ENCODE measurements at places on chromosomes 13 and 19.

GRCh38 chr13:67416047-67416925 is 186.2 kb upstream of the PCDH9 start:
- H3K27me3 ChIP-seq, result no peaks in the 10 kb centered on the region
- no peak overlapping the region for H3K4me3 ChIP-seq
- H3K27ac ChIP-seq, result no peak overlapping the region
- no peak for DNase-seq
- H3K36me3 ChIP-seq, result no peaks in the 10 kb centered on the region
- H3K4me1 ChIP-seq, result no peaks in the 10 kb centered on the region

DNA sequence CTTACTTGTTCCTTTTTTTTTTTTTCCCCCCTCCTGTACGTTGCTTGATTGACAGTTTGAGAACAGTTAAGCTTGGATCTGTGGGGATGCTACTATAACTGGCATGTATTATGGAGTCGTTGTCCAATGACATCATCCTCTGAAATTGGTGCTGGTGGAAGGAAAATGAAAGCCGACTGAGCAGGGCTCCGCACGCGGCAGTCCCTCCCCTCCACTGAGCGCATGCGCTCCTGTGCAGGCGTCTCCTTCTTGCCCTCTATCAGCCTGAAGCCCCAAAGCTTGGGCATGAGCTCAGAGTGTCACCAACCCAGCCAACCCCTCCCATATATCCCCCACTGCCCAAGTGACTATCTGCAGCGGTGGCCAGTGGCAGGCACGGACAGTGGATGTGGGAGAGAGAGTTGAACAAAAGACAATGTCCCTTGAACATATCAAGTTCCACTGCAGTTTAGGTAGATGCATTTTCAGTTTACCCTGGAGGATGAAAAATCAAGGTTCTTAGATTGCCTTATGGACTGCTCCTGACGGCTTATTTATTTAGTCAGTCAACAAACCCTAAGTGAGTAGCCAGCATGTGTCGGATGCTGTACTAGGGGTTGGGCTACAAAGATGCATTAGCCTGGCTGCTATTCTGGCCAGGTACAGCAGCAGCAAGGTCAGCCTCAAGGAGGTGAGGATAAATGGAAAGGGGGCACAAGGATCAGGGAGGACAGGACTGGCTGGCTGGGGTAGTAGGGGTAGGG is 20.8 kb downstream of the MBNL2 start:
- no peaks in the 10 kb centered on the region for H3K36me3 ChIP-seq
- H3K27ac ChIP-seq, result peak overlapping the region; percentile 77
- H3K27me3 ChIP-seq, result no peaks in the 10 kb centered on the region
- H3K4me1 ChIP-seq, result peaks cover 86% of the 10 kb centered on the region

DNA sequence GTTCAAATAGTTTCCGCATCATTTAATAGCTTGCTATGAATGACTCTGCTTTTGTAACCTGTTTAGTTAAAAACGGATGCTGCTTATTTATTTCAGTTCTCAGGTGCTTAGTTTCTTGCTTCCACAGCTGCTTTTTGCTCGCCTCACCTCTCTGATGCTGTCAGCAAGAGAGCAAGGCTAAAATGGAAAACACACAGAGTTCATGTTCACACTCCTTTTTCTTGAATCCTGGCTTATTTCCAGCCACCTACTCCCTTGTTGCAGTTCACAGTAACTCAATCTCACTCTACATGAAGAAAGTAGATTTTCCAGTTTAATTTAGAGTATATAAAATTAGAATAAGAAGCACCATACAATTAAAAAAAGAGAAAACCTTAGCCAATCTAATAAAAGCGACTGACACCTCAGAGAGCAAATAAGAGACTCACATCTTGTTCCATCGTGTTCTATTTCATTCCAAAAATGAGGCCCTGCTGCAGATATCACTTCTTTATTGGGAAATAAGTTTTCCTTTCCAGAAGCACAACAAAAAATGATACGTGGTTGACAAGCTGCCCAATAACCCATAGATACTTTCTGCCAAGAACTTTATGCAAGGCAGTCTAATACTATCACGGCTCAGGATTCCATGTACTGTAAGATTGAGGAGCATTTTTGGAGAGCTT is 326.1 kb upstream of the SLITRK1 start:
- no peak overlapping the region for H3K4me3 ChIP-seq
- H3K4me1 ChIP-seq, result no peaks in the 10 kb centered on the region
- no peaks in the 10 kb centered on the region for H3K36me3 ChIP-seq
- no peak for DNase-seq
- no peaks in the 10 kb centered on the region for H3K27me3 ChIP-seq

- no peak overlapping the region for H3K4me3 ChIP-seq
- no peaks in the 10 kb centered on the region for H3K27me3 ChIP-seq
- DNase-seq, result no peak
- no peaks in the 10 kb centered on the region for H3K36me3 ChIP-seq
- no peak overlapping the region for H3K27ac ChIP-seq
- peaks cover 10% of the 10 kb centered on the region for H3K4me1 ChIP-seq
Observed at GRCh38 chr19:41359741-41360140, 4.2 kb downstream of the B9D2 start.

DNA sequence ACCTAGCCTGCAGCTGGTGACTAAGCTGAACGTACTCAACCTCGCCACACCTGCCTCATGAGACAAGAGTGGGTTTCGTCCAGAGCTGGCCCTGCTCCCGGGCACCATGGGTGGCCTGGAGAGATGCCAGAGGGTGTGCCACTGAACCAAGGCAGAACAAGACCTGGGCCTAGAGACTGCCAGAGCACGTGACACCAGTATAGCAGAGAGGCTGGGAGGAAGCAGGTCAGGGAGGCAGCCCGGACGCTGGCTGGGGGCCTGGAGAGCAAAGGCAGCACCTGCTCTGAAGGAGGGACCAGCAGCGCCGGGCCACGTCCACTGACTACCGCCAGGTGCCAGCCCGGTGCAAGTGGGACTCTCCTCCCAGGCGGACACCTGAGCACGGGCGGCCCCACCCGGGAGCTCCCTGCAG is 7.3 kb upstream of the C13orf46 start:
- H3K27me3 ChIP-seq, result no peaks in the 10 kb centered on the region
- H3K36me3 ChIP-seq, result peaks cover 30% of the 10 kb centered on the region
- no peak for DNase-seq
- no peak overlapping the region for H3K27ac ChIP-seq

- peaks cover 30% of the 10 kb centered on the region for H3K4me1 ChIP-seq
- H3K4me3 ChIP-seq, result no peak overlapping the region
- H3K27me3 ChIP-seq, result no peaks in the 10 kb centered on the region
- H3K27ac ChIP-seq, result no peak overlapping the region
- H3K36me3 ChIP-seq, result no peaks in the 10 kb centered on the region
Observed at GRCh38 chr13:39353988-39354387, 249.0 kb downstream of the LHFPL6 start.

GRCh38 chr13:22549126-22549525 is 631.7 kb upstream of the SGCG start:
- H3K4me3 ChIP-seq, result no peak overlapping the region
- no peak for DNase-seq
- no peaks in the 10 kb centered on the region for H3K27me3 ChIP-seq
- no peaks in the 10 kb centered on the region for H3K4me1 ChIP-seq
- no peaks in the 10 kb centered on the region for H3K36me3 ChIP-seq

- H3K4me3 ChIP-seq, result no peak overlapping the region
- H3K4me1 ChIP-seq, result peaks cover 6% of the 10 kb centered on the region
- no peak overlapping the region for H3K27ac ChIP-seq
- H3K36me3 ChIP-seq, result no peaks in the 10 kb centered on the region
- no peaks in the 10 kb centered on the region for H3K27me3 ChIP-seq
Observed at GRCh38 chr19:32287811-32288227, 57.6 kb upstream of the ZNF507 start.

GRCh38 chr19:31908080-31908479 is 437.3 kb upstream of the ZNF507 start:
- DNase-seq, result no peak
- no peaks in the 10 kb centered on the region for H3K27me3 ChIP-seq
- H3K36me3 ChIP-seq, result no peaks in the 10 kb centered on the region
- H3K27ac ChIP-seq, result no peak overlapping the region
- H3K4me3 ChIP-seq, result no peak overlapping the region

DNA sequence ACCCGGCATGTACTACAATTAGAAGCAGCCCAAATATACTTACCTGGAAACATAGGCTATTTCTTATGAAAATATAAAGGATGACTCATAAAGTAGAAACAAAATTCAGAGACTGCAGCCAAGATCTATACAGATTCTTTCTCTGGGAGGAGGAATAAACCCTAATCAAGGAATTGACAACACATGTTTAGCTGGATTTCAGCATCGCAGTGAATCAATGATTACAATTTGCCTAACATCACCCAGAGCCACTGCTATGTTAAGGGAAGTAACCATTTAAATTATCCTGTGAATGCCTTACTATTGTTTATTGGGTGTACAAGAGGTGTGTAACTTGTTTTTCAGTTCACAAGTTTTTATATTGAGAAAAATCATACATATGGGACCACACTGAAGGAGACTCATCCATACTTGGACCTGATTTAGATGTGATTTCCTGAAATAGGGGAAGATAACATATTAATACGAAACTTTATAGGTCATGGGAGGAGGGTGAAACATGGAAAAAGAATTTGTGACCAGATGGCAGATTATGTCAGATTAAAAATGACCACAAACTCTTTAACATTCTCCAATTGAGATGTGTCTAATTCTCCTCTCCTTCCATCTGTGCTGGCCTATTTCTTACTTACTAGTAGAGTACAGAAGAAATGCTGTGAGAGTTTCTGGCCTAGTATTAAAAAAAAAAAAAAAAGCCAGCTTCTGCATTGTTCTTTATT is 1168.4 kb downstream of the SLITRK1 start:
- H3K27me3 ChIP-seq, result no peaks in the 10 kb centered on the region
- no peak overlapping the region for H3K4me3 ChIP-seq
- H3K27ac ChIP-seq, result no peak overlapping the region
- H3K4me1 ChIP-seq, result no peaks in the 10 kb centered on the region
- no peak for DNase-seq

- no peaks in the 10 kb centered on the region for H3K27me3 ChIP-seq
- H3K36me3 ChIP-seq, result no peaks in the 10 kb centered on the region
- H3K4me3 ChIP-seq, result no peak overlapping the region
- no peak for DNase-seq
- H3K27ac ChIP-seq, result no peak overlapping the region
- H3K4me1 ChIP-seq, result peaks cover 32% of the 10 kb centered on the region
Observed at GRCh38 chr13:39418424-39418823, 184.6 kb downstream of the LHFPL6 start.

GRCh38 chr13:110318920-110319319 is 11.8 kb downstream of the COL4A2 start:
- H3K36me3 ChIP-seq, result peaks cover 20% of the 10 kb centered on the region
- no peaks in the 10 kb centered on the region for H3K27me3 ChIP-seq

- no peak overlapping the region for H3K27ac ChIP-seq
- H3K4me1 ChIP-seq, result no peaks in the 10 kb centered on the region
- no peak for DNase-seq
- H3K36me3 ChIP-seq, result no peaks in the 10 kb centered on the region
- H3K27me3 ChIP-seq, result no peaks in the 10 kb centered on the region
Observed at GRCh38 chr13:90956031-90956430, 391.5 kb upstream of the MIR17HG start.

- H3K4me1 ChIP-seq, result peaks cover 27% of the 10 kb centered on the region
- H3K36me3 ChIP-seq, result peaks cover 4% of the 10 kb centered on the region
- H3K4me3 ChIP-seq, result no peak overlapping the region
- DNase-seq, result no peak
Observed at GRCh38 chr19:14408491-14409145, 10.5 kb downstream of the DDX39A start.

GRCh38 chr13:101455863-101456262 is 3.4 kb downstream of the ITGBL1 start:
- H3K4me1 ChIP-seq, result peaks cover 3% of the 10 kb centered on the region
- no peaks in the 10 kb centered on the region for H3K27me3 ChIP-seq
- H3K27ac ChIP-seq, result no peak overlapping the region
- DNase-seq, result no peak
- H3K36me3 ChIP-seq, result no peaks in the 10 kb centered on the region

DNA sequence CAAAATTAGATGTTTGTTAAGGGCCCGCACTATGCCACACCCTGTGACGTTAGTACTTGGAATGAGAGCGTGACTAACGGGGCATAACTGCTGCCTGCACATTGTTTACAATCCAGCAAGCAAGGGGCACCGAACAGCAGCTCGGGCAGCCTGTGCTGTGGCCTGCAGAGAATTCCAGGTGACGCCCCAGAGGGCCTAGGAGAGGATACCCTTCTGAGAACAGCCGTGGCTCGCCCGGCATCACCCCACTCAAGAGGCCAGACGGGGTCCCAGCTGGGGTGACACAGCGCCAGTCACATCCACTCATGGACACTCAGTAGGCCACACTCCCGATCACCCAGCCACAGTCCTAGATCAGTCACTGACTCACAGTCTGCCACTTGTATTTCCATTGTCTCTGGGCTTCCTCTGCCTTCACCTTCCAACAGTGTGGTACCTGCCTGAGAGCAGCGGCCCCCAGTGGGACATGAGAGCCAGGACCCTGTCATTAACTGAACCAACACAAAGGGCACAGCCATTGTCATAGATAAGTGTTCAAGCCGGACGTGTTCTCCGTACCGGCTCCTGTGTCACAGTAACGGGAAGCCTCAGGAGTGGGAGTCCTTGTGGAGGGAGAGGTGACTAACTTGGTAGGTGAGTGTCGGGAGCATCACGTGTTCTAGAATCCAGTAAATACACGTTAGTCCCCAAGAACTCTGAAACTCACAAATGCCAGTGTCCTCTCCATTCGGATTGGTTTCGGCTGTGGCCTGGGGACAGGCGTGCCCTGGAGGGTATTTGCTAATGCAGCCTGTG is 7.5 kb downstream of the ZNF331 start:
- H3K4me1 ChIP-seq, result no peaks in the 10 kb centered on the region
- no peak for DNase-seq
- no peaks in the 10 kb centered on the region for H3K36me3 ChIP-seq
- H3K4me3 ChIP-seq, result no peak overlapping the region
- H3K27me3 ChIP-seq, result no peaks in the 10 kb centered on the region
- no peak overlapping the region for H3K27ac ChIP-seq

DNA sequence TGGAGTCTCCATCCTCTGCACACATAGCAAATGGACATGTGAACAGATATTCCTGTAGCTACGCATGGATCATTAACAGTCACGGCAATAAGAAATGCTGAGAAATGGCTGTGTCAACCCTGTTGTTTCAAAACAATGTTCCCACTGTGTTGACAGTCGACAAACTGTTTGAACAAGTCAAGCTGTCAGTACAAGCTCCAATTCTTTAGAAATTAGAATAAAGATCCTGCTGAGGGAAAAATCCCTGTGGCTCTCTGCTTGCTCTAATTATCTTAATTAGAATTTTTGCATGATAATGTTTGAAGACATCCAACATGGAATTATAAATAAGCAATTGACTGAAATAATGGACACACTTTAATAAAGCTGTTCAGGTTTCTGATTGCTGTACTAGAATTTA is 37.9 kb upstream of the CPB2 start:
- H3K4me3 ChIP-seq, result no peak overlapping the region
- DNase-seq, result no peak
- H3K27ac ChIP-seq, result no peak overlapping the region
- H3K4me1 ChIP-seq, result no peaks in the 10 kb centered on the region

DNA sequence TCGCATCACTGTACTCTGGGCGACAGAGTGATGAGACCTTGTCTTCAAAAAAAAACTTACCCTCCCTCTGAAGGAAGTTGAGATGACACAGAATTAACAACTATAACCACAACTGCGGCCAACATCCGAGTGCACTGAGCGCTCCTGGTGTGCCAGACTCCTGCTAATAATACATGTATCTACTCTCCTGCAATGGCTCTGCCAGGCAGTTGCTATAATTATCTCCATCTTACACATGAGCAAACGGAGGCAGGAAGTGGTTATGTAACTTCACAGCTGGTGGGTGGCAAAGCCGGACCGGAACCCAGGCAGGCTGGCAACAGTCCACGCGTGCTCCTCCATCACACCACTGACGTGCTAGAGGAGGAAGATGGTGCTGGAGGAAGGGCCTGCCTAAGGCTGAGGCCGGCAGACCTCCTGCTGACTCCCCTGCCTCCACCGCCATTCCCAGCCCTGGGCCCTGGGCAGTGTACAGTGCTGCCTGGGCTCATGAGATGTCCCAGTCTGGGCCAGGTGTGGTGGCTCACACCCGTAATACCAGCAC is 12.6 kb downstream of the XRCC1 start:
- peak overlapping the region; percentile 34 for H3K27ac ChIP-seq
- H3K36me3 ChIP-seq, result no peaks in the 10 kb centered on the region
- no peaks in the 10 kb centered on the region for H3K27me3 ChIP-seq
- DNase-seq, result peak; percentile 83

Data from heart right ventricle (tissue), 16 donors.